Fibroblast of skin of back (primary cell): ENCODE measurements at places on chromosomes 1 and 21.

GRCh38 chr1:21852282-21853130, 40.4 kb downstream of the LDLRAD2 start:
- DNase-seq = no peak

DNA sequence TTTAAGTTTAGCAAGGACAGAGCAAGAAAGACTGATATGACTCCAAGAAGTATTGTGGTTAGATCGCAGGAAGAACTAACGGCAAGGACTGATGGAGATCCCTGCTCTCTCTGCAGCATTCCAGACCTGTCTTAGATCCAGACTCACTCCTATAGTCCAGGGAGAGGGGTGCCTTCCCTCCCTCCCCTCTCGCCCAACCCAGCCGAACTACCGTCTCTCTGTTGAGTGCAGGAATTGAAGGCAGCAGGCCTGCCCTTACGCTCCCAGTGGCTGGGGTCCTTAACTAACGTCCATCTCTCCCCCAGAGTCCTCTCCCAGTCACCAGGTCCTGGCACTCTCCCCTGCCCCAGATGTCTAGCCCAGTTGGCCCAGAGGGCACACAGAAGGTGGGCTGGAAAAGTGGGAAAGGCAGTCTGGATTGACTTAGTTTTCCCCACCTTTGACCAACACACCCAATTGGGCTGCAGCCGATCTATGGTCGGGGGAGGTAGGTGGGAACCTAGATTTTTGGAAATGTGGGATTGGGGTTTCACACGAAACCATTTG, 1.1 kb downstream of the CRABP2 start:
- DNase-seq = no peak

DNA sequence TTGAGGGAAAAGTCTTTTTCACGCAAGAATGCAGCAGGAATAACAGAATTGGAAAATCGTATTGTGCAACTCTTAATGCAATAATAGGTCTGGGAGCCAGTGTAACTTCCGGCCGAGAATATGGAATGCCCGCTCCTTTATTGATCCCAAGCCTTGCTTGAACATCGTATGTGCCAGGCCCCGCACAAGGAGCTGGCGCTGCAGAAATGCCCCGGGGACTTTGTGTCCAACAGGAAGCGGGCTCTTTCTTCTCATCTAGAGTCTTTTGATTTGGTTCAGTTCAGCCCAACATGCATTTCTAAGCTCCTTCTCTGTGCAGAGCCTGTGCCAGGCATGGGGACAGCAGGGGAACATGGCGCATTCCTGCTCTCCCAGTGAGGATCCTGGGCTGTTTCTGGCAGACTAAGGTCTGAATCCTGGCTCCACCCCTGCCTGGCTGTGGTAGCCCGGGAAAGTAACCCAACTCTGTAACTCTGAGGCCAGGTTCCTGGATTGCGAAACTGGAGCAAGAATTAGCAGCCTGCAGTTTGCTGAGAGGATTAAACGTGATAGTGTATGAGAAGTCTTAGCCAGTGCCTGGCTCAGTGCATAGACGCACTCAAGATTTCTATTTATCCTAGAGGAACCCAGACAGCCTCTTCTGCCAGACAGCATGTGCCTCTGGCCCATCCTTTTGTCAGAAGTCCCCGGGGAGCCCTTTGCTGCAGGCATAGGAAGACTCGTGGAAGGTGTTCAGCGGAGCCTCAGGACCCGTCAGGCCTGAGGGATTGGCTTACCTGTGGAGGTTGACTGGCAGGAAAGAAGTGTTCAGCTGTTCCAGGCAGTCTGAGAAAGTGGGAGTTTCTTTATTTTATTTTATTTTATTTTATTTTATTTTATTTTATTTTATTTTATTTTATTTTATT, 987 bp upstream of the CDCP2 start:
- DNase-seq = peak; percentile 61

DNA sequence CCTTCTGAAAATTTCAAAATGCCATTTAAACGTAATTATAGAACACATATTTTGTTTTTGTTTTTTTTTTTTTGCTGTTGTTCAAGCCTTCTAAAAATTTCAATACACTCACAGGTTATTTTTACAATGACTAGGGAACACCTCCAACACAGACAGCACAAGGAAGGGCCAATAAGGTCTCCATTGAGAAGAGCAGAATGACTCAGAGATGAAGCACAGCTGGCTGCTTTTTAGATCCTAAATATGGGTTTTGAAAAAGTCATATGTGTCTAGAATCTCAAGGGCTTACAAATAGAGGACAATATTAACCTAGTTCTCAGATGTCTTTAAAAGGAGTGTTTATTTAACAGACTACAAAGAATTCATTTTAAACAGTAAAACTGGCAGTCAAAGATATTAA, 104.6 kb downstream of the NEGR1 start:
- peak; percentile 29 for DNase-seq

GRCh38 chr1:203287109-203287893, 18.0 kb upstream of the BTG2 start:
- peak; percentile 38 for DNase-seq

- DNase-seq = no peak
These were observed 131.6 kb upstream of the IVNS1ABP start for GRCh38 chr1:185448591-185449186.

GRCh38 chr1:206568256-206568655, 44.0 kb downstream of the EIF2D start:
- DNase-seq = no peak

DNA sequence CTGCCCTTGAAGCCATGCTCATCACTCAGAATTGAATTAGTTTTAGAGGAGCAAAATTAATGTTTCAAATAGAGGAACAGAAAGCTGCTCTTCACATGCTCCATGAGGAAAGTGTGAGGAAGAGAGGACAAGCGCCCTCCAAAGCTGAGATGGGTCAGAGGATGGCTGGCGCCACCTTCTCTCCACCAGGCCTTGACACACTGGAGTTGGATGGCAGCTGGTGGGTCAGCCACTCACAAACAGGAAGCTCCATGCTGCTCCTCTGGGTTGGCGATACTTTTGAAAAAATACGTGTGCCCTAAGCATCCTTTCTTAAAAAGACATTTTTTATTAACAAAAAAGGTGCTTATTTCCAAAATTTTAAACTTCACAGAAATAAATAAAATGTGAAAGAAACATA, 3.1 kb upstream of the CD2 start:
- DNase-seq = no peak

- DNase-seq = peak; percentile 69
These were observed 156.7 kb downstream of the DMRTA2 start for GRCh38 chr1:50266509-50266908.

DNA sequence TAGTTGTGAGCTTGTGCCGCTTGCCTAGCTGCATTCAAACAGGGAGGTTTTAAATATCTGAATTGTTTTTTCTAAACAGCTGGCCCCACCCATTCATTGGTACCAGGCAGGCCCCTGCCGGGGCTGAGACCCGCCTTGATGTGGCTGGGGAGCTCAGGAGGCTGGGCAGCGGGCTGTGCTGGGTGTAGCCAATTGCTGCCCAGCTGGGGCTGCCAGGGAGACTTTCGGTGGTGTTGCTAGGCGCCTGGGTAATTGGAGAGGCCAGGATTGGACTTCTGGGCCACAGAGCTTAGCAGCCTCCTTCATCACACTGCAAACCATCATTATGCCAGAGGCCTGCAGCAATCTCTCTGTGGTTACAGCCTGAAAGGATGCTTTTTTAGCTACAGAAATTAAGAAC, 12.2 kb downstream of the RHBDL2 start:
- DNase-seq = no peak

DNA sequence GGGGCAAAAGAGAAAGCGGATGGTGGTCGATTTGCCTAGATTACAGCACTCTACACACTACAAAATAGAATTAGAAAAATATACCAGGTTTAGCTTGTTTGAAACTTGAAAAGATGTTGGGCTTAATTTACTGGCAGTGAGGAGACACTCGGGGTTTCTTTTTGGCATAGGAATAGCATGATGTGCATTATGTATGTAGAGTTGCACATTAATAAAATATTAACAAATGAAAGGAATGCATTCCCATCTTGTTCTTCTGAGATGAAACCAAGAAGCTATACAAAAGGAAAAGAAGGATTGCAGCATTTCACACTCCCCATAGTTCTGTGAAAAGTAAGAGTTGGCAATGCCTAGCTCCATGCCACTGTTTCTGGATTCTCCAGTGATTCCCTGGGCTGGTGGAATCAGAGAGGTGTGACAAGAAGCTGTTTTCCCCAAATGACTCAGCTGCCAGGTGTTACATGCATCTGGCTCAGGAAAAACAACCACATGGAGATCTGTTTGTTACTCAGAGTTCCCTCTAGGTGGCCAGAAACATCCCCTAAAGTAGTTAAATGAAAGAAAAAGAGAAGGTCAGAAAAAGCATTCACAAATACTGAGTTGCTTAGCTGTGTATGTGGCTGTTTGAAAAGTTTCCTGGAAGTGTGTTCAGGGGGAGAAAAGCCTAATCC, 115.6 kb downstream of the UCK2 start:
- DNase-seq = no peak

DNA sequence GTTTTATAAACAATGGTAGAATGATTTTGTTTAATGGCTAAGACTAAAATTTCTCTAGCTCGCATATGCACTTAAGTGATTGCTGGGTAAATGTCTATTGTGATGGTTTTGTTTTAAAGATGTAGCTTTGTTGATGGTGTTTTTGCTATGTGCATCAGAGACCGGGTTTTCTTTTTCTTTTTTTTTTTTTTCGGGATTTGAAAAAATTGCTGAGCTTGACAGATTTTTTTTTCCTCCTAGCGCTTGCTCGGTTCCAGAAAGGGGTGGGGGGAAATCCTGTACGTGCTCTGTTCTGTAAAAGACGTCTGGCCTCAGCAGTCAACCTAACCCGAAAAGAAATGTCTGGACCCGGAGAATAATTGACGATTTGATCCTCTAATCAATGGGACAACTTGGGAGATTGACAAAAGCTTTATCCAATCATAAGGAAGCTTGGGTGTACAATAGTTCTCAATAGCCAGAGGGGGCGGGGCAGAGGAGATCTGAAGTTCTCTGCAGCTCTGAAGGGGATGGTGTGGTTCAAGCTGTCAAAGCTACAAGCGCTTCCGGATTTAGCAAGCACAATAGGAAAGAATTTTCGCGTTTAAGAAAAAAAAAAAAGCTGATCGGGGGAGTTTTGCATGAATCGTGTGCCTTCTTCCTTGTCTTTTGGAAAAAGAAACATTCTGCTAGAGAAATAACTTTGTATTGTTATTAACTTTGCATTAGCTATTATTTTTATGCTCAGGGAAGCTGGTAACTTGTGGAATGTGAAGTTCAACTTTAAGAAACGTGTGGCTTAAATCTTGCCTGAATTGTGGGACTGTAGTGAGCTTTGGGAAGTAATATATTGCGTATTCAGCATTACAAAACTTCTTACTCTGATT, 4.5 kb upstream of the NFIA start:
- DNase-seq = peak; percentile 100

DNA sequence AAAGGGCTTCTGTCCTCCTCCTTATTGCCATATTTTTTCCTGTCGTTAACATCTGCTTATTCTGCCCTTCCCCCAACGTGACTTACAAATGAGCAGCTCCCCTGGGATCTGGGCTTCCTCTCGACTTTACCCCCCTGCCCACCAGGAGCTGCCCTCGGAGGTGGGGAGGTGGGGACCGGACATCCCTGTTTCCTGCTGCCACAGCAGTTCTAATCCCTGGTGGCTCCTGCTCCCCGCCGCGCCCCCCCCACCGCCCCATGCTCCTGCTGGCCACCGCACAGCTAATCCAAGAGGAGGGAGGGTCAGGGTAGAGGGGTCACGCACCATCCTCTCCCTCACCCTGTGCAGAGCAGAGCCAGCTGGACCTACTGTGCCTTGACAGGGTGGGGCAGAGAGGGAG, 4.4 kb upstream of the SLC27A3 start:
- DNase-seq = peak; percentile 15

DNA sequence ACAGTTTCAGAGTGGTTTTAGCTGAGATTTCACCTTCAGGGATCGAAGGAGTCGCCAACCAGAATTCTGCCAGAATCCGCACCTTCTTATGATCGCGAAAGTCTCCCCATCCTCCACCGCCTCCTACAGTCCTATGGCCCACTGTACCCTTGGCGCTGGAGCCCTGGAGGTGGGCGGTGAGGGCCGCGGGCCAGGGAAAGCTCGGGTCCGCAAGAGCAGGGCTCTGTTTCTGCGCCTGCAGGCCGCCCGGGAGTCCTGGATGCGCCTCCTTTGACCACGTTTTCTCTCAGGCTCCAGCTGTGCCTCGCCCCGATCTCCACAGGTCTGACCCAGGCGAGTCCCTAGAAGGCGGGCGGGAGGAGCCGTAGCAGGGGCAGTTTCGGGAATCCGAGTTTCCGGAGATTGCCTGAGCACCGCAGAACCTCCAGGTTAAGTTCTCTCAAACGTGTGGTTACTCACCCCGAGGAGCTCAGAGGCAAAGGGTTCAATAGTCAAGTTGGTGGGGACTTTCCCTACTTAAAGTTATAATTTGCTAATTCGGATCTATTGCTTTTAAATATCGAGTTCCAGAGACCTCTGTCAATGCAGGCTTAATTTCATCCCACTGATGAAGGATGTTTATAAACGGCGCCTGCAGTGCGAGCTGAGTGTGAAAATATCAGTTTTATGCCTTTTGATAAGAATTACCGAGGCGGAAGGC, 3.2 kb upstream of the LHX8 start:
- no peak for DNase-seq

GRCh38 chr21:45874716-45875415, 106.7 kb upstream of the COL6A1 start:
- peak; percentile 97 for DNase-seq

- DNase-seq = peak; percentile 57
These were observed 144.6 kb downstream of the CLIC6 start for GRCh38 chr21:34813266-34813894.

DNA sequence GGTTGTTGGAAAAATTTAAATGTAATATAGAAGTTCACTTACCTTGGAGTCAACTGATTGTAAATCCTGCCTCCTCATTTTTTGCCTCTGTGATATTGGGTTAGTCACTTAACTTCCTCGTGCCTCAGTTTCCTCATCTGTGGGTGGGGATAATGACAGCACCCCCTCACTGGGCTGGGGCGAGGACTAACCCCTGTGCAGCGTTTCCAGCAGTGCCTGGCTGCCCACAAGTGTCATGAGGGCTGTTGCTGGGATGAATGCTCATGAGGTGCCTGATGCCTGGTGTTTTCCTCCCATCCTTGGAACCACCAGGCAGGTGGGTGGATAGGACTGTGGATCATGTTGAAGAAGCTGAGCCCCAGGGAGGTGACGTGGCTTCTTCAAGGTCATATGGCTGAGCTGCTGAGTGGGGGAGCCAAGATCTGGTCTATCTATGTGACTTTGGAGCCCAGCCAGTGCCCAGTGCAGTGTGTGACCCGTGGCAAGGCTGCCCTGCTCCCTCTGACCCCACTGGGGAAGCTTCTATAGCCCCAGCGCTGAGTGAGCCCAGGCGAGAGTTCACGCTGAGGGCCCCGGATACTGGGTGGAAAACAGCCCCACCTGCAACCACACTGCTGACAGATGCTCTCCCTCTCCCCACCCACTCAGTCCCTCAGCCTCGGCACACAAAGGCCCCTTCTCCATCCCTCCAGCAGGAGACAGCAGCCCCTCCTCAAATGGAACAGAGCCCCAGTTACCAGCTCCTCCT, 446.0 kb downstream of the PTPRU start:
- DNase-seq = no peak

- DNase-seq = no peak
These were observed 1.6 kb downstream of the DENND2D start for GRCh38 chr1:111198836-111199235.

DNA sequence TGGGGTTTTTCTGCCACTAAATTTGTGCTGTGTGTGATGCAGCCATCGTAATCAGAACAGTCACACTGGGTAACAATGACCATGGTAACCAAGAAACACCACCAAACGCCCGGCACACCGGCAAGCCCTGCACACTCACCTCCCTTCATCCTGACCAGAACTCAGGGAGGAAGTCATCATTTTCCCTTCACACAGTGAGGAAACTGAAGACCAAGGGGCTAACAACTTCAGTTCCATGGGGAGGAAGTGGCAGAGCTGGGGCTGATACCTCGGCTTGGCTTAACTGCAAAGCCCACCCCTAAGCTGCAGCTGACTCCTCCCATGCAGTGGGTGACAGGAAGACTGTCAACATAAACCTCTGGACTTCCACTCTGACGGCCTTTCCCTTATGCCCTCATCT, 69.3 kb upstream of the BCAR3 start:
- no peak for DNase-seq
